ENCODE measurements at places on chromosomes 2 and 18.

DNA sequence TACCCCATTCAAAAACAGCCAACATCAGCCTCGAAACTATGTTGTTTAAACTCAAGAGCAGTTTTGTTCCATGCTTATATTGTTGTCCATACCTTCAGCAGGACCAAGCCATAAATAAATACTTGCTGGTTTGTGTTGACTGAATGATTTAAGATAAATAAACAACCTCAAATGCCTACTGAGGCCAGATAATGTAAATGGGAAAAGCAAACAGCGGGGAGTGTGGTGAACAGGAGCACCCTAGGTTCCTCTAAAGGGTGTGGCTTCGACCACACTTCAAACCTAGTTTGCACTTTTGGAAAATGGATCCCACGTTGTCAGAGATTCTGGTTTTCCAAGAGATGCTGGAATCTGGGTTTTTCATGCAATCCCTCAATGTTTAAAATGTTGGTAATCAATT lies 1.7 kb upstream of the PMAIP1 start:
- no peak for DNase-seq

- DNase-seq = peak; percentile 7
Measured at GRCh38 chr18:67735506-67735905, 219.0 kb upstream of the DSEL start.

GRCh38 chr18:5298156-5298852 lies 2.8 kb upstream of the ZBTB14 start:
- DNase-seq = peak; percentile 24

- DNase-seq = no peak
Measured at GRCh38 chr2:12732651-12733050, 15.9 kb downstream of the TRIB2 start.

GRCh38 chr2:41194230-41194629 lies 742.3 kb upstream of the SLC8A1 start:
- DNase-seq = no peak

GRCh38 chr2:207513551-207514257 lies 16.1 kb upstream of the CREB1 start:
- no peak for DNase-seq

- no peak for DNase-seq
Measured at GRCh38 chr2:197862246-197862955, 58.0 kb downstream of the PLCL1 start.

DNA sequence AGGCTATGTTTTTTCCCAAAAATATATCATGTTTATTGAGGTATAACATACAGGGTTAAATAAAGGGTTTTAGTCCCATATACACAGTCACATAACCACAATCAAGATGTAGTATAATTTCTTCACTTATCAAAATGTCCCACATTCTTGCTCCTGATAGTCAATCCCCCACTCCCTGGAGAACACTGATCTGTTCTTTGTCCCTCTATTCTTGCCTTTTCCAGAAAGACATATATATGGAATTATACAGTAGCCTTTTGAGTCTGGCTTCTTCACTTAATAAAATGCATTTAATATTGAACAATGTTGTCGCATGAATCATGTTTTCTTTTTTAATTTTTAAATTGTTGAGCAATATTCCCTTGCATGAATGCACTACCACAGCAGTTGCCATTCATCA lies 1059.7 kb downstream of the TSN start:
- DNase-seq = no peak

DNA sequence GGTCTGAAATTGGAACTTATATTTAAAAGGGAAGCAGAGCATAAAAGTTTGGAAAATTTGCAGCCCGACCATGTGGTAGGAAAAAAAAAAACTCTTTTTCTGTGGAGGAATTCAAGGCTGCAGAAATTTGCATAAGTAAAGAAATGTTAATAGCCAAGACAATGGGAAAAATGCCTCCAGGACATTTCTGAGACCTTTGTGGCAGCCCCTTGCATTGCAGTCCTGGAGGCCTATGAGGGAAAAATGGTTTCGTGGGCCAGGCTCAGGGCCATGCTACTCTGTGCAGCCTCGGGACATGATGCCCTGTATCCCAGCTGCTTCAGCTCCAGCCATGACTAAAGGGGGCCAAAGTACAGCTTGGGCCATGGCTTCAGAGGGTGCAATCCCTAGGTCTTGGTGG lies 71.9 kb upstream of the SLC16A14 start:
- peak; percentile 61 for DNase-seq

- DNase-seq = peak; percentile 85
Measured at GRCh38 chr2:26847655-26848335, at the start of gene DPYSL5. DPYSL5 (plus strand) TSS chr2:26848132; CDS start chr2:26898500, 50,368 bp downstream.

DNA sequence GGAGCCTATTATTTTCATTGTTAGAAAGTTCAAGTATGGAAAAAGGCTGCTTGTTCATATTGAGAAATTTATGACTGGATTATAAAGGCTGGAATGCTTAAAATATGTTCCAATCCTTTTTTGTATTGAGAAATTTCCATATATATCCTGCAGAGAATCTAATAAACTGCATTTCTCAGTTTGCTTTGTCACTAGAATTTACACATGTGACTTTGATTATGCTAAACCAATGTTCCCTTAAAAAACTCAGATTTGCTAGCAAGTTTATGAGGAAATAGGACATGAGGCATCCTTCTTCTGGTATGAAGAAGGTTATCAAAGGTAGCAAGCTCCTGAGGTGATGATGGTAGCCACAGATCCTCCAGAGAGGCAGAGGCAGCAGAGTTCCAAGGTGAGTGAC lies 29.2 kb upstream of the DSEL start:
- no peak for DNase-seq

DNA sequence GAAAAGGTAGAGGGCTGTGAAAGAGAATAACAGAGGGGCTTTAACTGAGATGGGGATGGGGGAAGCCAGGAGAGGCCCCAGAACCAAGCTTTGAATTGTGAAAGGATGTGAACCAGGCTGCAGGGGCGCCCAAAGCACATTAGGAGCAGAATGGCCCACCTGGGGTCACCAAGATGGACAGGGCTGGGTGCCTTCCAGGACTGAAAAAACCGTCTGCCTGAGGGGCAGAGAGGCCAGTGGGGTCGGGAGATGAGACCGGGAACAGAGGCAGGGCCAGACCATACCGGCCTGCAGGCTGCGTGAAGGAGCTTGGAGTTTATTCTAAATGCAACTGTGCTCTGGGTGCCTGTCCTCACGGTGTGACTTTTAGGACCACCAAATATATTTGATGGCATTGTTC lies 29.1 kb upstream of the FAM136A start:
- no peak for DNase-seq

- DNase-seq = no peak
Measured at GRCh38 chr18:48045744-48046143, 115.3 kb upstream of the SMAD2 start.

DNA sequence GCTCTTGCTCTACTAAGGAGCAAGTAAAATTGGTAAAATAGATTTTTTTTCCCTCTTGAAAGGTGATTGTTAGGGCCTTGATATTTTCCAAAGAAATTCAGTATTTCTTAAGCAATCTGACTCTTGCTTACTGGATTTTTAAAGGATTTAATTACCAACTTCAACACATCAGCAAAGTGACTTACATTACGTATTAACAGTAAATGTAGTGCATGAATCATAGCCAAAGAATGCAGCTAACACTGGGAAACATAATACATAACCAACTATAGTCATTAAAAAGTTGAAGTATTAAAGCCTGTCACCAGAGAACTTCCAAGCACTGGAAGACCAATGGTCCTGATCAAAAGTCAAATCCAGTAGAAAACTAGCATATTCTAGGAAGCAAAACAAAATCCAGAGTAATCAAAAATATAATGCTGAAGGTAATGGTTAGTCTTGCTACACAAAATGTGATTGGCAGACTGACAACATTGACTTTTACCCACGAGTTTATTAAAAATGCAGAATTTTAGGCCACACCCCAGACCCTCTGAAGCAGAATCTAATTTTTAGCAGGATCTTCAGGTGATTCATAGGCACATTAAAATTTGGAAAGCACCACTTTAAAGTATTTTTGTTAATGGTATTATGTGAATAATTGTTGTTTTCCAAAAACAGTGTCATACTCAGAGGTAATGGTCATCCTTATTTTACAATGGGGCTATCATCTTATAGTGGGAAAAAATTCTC lies 31.8 kb upstream of the CAVIN2 start:
- DNase-seq = no peak

DNA sequence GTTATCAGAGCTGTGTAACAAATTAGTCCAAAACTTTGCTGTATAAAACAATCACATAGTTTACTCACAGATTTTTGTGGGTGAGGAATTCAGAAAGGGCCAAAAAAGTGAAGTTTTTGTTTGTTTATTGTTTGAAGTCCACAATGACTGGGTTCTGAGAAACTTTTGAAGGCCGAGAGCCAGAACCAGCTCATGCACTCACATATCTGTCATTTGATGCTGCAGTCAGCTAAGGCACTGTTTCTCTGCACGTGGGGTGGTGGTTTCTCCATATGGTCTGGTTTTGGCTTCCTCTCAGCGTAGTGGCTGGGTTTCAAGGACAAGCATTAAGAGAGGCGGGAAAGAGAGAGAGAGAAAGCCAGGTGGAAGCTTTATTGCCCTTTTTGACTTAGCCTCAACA lies 131.8 kb downstream of the TWIST2 start:
- DNase-seq = no peak

- no peak for DNase-seq
Measured at GRCh38 chr2:168671932-168672331, 130.5 kb upstream of the NOSTRIN start.

DNA sequence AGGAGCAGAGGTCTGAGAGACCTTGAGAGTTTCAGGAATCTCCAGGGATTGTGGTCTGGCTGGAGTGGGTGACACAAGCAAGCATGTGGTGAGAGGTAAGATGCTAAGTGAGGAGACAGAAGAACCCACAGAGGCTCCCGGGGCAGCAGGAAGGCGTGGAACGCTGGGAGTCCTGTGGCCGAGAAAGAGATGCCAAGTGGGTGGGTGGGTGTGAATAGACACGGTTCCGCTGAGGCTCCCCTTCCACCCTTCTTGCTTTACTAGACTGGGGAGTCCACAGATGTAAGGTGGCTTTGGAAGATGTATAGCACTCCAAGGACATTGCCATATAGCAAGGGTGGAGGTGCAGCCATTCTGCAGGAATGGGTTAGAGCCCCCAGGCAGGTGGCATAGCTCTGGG lies 4.2 kb downstream of the TEX51 start:
- no peak for DNase-seq

DNA sequence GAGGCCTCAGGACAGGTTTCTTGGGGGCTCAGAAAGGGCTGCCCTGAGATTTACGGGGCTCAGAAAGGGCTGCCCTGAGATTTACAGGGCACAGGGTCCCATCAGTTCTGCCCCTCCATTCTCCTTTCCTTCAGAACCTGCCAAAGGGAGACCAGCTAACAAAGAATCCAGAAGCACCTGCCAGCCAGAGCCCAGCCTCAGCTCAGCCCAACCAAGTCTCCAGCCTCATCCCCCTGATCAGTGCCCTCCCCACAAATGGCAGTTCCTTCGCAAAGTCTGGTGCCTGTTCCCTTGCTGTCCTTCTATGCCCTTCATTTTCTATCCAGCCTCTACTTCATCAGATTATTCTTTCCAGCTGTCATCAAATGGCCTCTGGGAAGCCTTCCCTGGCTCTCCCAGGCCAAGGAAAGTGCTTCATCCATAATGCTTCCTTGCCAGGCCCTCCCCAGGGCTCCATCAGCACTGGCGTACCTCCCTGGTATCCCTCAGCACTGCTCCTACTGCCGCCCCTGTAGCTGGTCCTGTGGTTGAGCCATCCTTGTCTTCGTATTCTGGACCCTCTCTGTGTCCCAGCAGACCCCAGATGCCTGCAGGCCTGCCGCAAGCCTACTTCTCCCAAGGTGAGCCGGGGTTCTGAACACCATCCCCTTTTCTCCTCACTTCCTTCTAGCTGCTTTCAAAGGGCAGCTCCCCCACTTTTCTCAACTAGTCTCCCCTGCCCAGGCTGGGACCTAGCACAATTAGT lies 96.2 kb upstream of the EPAS1 start:
- DNase-seq = no peak

DNA sequence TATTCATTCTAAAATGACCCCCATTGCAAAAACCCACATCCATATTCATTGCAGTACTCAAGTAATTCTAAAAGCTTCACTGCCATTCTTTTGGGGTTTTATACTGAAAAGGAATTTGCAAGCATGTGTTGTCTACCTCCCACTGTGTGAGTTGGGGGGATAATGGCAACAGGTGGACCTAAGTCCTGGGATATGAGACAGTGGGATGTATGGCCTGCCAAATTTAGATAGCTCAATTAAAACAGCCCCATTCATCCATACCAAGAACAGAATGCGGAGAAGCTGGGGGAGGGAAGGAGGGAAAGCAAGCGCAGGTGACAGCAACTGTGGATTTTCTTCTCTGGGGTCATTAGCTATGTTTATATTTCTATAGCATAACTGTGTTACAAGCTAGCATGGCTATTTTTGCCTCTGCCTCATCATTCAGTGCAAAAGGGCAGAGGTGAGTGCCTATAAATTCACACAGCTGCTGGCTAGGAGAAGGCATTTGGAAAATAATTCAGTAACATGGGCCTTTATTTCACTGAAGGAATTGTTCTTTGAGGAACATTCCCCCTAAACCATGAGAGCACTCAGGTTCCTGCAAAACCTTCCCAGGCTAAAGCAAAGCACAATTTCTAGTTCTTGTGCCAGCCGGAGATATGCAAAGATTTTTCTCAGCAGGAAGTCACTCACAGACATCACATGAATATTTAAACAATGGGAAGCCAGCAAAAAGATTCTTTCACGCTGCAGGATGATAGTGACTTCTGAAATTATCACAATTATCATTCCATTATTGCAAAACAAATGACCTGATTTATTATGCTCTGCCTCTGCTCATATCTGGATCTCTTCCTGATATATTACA lies 393.9 kb upstream of the ACVR2A start:
- no peak for DNase-seq

DNA sequence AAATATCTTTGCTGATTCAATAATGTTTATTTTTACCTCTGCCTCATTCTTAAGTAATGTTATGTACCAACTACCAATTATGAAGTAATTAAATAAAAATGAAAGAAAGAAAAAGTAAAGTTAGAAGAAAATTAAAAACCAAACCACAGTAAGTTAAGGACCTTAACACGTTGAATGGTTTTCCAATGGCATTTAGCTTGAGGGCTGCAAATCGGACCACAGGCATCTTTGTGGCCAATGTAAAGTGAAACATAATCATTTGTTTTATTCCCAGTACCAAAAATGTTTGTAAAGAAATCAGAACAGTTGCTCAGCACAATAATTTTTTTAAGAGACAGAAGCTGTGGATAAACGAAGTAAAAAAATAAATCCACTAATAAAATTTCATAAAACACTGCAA lies 1455.5 kb upstream of the ZEB2 start:
- DNase-seq = no peak

- no peak for DNase-seq
Measured at GRCh38 chr2:109091526-109091925, 37.5 kb upstream of the SH3RF3 start.
